ENCODE measurements at places on chromosomes 2 and 18.

GRCh38 chr2:85438201-85439024, 19.9 kb downstream of the SH2D6 start:
- no peak for DNase-seq

DNA sequence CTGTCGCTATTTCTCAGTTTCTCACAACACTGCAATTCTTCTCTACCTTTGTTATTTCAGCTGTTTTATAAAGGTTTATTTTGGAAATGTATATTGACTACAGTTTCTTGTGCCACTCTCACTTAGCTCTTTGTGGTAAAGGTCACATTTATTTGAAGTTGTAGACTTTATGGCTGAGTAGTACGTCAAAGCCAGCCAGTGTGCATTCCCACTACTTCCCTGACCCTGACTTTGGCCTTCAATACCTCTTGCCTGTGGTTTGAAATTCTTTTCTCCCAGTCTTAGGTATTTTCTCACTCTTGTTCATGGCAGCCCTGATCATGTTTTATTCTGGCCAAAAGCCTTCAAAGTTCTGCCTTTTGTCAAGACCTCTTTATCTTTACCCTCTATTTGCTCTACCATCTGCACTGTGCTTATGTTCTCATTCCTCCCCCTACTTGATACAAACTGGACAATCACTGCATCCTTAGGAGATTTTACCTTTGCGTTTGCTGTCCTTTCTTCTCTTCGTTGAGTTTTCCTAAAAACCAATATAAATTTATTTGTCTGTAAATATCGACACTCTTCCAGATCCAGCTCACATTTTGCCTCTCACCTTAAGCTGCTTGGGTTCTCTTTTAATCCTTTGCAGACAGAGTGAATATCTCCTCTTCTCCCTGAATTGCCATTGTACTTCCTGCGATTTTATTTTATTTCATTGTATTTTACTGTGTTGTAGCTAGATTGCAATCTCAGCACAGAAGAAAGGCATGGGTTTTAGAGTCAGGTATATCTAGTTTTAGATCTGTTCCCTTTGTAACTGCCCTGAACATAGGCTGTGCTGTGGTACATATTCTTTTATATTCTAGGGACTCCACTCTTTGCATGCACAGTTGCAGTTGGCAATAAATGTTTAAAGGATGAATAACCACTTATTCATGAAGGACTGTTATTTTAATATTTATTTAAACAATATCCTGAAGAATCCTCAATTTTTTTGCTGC, 31.2 kb downstream of the GULP1 start:
- no peak for DNase-seq

- no peak for DNase-seq
Observed at GRCh38 chr2:231597627-231598026, 5.0 kb downstream of the TEX44 start.

- no peak for DNase-seq
Observed at GRCh38 chr2:43311276-43311675, 84.9 kb upstream of the ZFP36L2 start.

GRCh38 chr2:33426666-33427231, 49.7 kb upstream of the RASGRP3 start:
- no peak for DNase-seq

DNA sequence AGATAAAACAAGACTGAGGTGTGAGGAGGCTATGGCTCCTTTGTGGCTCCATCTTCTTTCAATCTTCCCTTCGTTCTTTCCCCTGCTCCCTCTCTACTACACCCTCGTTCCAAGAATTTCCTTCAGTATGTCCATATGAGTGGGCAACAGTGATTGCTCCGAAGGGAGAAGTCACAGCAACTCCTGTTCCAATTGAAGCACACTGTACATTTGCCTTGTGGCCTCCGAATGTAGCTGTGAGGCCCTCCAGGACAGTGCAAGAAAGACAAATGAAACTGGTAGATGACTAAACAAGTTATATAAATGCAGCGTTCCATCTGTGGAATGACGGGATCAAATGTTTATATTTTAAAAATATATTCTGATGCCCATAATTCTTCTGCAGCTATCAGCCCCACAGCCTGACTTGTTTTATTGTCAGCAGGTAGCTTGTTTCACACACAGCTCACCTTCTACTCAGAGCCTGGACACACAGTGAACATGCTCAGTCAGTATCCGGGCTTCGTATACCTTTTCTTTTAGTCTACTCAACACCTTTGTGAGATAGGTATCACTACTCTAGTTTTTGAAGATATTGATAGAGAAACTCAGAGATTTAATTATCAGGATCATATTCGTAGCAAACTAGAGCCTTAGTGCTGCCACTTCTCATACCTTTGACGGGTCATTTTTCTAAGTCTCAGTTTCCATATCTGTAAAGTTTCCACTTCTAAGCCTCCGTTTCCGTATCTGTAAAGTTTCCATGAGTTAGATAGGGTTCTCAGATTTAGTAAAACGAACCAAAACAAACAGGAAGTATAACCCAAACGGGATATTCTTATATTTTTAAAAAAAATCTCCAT, 216.7 kb upstream of the STON1 start:
- DNase-seq: no peak

GRCh38 chr2:238557936-238558335, 131.2 kb downstream of the ASB1 start:
- DNase-seq: no peak

GRCh38 chr2:39008665-39009064, 112.2 kb downstream of the SOS1 start:
- no peak for DNase-seq

DNA sequence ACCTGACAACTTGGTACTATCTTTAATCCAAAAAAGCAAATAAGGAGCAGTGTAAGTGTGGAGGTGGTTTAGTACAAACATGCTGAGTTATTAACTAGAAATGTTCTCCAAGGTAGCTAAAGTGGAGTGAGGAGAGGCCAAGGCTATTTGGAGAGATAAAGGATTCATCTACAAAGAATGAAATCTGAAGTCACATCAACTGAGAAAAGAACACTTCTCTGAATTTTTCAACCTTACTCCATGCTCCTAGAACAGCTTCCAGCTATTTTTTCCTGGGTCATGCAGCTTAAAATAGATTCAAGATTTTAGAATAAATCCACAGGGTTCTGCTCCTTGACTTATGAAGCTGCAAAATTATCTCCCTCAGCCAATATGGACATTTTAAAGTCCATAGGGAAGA, 18.7 kb downstream of the IMMT start:
- DNase-seq: no peak

- no peak for DNase-seq
Observed at GRCh38 chr2:219551441-219552381, 7.9 kb downstream of the TMEM198 start.

GRCh38 chr18:50405582-50406271, 30.9 kb downstream of the SKA1 start:
- no peak for DNase-seq

DNA sequence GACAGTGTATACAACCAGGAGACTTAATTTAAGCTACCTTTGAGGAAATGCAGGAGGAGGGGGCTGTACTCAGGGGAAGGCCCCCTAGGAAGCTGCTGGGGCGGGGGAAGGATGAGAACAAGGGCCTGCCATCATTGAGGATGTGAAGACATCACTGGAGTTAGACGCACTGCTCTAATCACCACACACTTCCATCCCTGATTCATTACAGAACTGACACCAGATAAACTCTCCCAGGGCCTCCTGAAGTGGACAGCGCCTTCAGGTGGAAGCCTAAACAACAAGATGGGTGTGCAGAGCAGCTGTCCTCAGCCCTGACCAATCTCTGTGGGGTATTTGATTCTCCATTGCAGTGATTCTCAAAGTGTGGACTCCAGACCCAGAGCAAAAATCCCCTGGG, 30.6 kb upstream of the SLC35G4 start:
- no peak for DNase-seq

GRCh38 chr2:143688815-143689214, 559.6 kb downstream of the ARHGAP15 start:
- no peak for DNase-seq

DNA sequence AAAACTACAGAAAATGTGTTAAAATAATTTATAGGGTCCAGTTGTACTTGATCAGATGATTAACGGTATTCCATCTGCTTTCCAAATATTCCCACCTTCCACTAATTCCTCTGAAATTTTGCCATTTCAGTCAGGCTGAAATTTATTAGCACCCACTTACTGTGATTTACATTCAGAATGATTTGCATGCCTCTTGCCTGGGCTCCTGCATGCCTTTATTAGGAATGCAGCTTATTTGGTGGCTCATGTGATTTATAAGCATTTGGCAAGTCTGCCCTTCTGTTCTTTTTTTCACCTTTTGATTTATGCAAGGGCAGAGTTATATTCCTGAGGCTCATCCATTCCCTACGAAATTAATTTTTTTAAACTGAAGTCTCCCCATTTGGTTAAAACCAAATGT, 1594.5 kb upstream of the PIK3C3 start:
- DNase-seq: no peak

- no peak for DNase-seq
Observed at GRCh38 chr2:105442056-105442455, 43.2 kb upstream of the FHL2 start.

GRCh38 chr18:33195795-33196194, 244.7 kb downstream of the CCDC178 start:
- no peak for DNase-seq

GRCh38 chr2:61471905-61472805, 1.3 kb upstream of the USP34 start:
- DNase-seq: peak; percentile 3

GRCh38 chr2:33729353-33729752, 130.3 kb upstream of the FAM98A start:
- DNase-seq: no peak

- DNase-seq: no peak
Observed at GRCh38 chr2:238267884-238268680, 20.3 kb downstream of the PER2 start.

- no peak for DNase-seq
Observed at GRCh38 chr2:224114428-224114827, 75.3 kb upstream of the SERPINE2 start.

DNA sequence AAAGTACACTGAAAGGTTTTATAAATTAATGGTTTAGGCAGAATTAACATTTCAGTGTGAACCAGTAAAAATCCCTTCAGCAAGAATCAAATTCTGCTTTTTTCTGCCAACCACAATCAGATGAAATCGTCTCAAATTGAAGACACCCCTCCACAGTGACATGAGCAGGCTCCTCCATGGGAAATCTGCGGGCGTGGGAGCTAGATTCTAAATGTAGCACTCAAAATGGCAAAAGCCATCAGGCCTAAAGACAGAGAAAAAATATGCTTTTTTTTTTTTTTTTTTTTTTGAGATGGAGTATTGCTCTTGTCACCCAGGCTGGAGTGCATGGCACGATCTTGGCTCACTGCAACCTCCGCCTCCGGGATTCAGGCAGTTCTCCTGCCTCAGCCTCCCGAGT, 55.8 kb upstream of the MRPS9 start:
- no peak for DNase-seq

GRCh38 chr18:75215663-75216062, 5.1 kb downstream of the TSHZ1 start:
- DNase-seq: no peak

GRCh38 chr2:95043300-95044093, 18.0 kb downstream of the MAL start:
- no peak for DNase-seq

GRCh38 chr2:85158559-85159273, 25.5 kb downstream of the TCF7L1 start:
- no peak for DNase-seq

DNA sequence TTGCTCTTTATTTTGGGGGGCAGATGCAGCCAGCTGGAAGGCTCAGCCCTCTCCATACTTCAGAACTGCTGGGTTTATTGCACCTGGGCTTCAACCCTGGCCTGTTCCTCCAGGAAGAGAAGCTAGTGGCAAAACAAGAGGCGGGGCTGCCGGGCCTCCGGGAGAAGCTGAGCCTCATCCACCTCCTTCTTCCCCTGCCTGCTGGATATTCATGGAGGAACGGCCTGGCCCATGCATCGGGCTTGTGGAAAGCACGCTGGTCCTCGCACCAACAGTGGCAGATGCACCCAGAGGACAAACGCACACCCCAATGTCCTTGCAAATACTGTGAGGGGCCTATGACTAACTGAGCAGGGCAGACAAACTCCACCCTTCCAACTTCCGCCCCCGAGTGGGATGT, 30.6 kb downstream of the FAM178B start:
- no peak for DNase-seq

DNA sequence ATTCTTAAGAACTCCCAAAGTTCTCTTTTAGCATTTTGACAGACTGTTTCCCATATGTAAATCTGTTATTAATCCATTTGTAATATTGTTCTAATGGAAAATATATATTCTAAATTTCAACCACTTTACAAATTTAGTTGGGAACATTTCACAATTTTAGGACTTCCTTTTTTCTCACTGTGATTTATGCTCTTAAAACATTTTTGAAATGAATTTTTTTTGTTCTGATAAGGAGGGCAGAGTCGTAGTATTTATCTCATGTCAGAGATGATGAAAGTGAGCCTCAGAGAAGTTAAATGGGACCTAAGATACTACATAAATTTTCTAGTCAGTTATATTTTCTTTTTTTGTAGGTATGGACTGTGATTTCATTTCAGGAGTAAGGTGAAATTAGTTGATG, 26.6 kb downstream of the RASGRP3 start:
- DNase-seq: no peak

- DNase-seq: no peak
Observed at GRCh38 chr2:236179236-236180075, 11.3 kb upstream of the GBX2 start.

DNA sequence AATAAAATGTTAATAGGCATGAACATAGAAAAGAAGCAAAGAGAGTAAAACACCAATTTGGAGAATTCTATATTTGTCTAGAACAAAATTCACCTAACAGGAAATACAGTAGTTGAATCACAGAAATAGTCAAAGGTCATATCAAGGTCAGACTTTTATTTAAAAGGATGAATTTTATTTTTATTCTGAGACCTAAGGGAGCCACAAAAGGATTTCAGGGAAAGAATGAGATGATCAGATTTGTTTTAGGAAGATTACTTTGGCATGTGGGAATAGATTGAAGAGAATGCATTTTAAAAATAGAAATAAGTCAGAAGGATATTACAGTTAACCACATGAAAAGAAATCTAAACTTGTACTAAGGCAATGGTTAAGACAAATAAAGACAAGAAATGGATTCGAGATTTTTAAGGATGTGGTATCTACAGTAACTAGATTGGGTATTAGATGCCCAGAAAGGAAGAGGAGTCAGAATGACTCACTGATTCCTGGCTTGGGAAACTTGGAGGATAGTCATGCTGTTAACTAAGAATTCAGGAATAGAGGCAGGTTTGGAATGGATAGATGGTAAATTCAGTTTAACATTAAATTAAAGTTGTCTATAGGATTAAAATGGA, 56.0 kb downstream of the METTL4 start:
- DNase-seq: no peak

DNA sequence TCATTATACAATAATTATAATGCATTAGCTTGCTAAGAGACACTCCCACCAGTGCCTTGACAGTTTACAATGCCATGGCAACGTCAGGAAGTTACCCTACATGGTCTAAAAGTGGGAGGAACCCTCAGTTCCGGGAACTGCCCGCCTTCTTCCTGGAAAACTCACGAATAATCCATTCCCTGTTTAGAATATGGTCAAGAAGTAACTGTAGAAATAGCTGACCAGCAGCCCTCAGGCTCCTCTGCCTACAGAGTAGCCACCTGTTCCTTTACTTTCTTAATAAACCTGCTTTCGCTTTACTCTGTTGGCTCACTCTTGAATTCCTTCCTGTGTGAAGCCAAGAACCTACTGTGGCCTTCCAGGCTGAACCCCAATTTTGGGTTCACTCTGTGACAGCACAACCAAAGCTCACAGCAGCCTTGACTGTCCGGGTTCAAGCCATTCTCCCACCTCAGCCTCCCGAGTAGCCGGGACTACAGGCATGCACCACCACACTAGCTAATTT, 20.0 kb upstream of the PTPN2 start:
- no peak for DNase-seq

GRCh38 chr2:177147093-177147694, 65.4 kb upstream of the HNRNPA3 start:
- no peak for DNase-seq

Measured in activated T-cell treated with anti-CD3 and anti-CD28 coated beads for 1 hour (primary cell).